ENCODE measurements at places on chromosomes 1 and 21.

DNA sequence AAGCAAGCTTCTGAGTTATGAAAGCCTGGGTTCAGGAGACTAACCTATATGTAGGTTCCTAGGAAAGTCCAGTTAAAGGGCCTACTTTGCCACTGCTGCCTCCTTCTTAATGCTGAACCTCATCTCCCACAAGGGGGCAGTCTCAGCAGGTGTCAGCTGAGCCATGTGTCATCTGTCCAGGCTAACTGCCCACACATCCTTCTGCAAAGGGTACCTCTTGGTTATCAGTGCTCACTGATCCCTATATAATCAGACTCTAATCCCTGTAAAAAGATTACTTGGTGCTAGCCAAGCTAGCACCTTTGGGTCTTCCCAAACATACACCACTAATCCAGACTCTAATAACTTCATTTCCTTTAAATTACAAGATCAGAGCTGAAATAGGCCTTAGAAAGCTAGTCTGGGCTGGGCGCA lies 9.0 kb downstream of the PRDX1 start:
- DNase-seq, result peak; percentile 29

- DNase-seq, result no peak
These were observed 171.7 kb downstream of the KCNJ6 start for GRCh38 chr21:37744551-37744950.

DNA sequence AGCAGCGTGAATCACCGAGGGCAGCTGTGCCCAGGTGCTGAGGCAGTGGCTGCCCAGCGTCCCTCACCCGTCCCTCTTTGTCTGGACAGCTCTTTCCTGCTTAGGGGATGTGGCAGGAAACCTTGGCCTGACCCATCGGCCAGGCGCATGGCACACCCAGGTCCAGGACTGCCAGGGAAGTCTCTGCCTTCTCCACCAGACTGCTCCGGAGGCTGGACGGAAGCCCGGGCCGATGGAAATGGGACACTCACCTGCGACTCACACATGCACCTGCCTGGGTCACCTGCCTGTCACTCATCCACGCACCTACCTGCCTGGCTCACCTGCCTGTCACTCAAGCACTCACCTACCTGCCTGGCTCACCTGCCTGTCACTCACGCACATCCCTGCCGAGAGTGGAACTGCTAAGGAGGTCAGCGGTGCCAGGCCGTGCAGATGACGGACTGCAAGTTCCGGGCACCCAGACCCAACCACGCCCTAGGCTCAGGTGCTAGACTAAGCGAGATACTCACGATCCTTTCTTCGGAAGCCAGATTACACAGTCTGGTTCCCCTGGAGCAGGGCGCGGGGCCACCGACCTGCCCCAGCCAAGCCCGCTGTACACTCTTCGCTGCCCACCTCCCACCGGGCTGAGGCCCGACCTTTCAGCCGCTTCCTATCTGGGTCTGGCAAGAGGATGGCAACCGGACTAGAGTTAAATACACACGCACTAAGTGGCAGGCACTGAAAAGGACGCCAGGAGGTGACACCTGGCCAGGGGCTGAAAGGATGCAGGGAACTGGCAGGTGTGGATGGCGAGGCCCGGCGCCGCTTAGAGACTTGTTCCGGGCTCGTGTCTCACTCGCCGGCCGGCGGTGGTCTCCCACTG lies 1.1 kb downstream of the UBE2J2 start:
- no peak for DNase-seq

DNA sequence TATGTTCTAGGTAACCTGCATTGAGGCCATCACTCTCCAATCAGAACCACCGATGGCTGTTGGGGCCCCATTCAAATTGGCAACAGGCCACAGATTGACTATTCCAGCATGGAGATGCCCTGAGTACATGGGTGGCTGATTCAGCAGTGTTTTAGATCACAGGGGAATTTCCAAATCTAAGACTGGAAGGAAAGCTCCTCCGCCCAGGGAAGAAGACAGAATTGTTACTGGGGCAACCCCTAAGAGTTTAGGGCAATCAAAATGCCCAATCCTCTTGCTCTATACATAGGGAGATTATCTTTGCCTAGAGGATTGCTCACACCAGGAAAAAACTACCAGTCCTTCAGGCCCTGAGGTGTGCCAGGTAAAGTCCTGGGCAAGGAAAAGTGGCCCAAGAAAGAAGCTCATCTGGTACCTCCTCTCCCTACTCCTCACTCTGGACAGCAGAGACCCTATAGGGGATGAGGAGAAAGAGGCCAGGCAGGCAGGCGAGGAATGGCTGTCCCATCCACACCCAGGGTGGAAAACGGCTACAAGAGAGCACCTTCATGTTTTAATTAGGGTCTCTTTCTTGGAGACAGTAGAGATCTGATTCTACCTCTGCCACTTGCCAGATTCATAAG lies 5.8 kb downstream of the S100A8 start:
- DNase-seq, result no peak

- no peak for DNase-seq
These were observed 81.0 kb upstream of the SGIP1 start for GRCh38 chr1:66452982-66453381.

- DNase-seq, result no peak
These were observed 240.1 kb downstream of the RHOU start for GRCh38 chr1:228975238-228975907.

- DNase-seq, result no peak
These were observed 21.0 kb downstream of the PLXNA2 start for GRCh38 chr1:208223136-208223535.

GRCh38 chr1:82160903-82161302 lies 360.2 kb downstream of the ADGRL2 start:
- DNase-seq, result no peak

DNA sequence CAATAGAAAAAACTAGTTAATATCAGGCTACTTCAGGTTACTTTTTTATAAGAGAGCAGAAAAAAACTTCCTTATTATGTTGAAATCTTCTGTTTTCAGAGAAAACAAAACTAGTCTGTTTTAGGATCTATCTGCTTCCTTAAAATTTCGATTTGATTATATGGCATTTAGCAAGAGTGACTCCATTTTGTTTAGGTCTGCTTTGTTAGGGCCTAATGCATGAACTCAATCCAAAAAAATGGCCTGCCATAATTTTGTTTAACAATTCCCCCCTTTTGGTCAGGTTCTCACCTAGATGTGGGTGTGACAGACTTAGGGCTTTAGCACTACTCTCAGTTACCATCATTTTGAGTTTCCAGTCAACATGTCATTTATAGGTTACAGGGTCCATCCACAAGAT lies 89.8 kb upstream of the GNG12 start:
- DNase-seq, result no peak

- DNase-seq, result no peak
These were observed 20.1 kb downstream of the DYRK3 start for GRCh38 chr1:206655471-206655882.

DNA sequence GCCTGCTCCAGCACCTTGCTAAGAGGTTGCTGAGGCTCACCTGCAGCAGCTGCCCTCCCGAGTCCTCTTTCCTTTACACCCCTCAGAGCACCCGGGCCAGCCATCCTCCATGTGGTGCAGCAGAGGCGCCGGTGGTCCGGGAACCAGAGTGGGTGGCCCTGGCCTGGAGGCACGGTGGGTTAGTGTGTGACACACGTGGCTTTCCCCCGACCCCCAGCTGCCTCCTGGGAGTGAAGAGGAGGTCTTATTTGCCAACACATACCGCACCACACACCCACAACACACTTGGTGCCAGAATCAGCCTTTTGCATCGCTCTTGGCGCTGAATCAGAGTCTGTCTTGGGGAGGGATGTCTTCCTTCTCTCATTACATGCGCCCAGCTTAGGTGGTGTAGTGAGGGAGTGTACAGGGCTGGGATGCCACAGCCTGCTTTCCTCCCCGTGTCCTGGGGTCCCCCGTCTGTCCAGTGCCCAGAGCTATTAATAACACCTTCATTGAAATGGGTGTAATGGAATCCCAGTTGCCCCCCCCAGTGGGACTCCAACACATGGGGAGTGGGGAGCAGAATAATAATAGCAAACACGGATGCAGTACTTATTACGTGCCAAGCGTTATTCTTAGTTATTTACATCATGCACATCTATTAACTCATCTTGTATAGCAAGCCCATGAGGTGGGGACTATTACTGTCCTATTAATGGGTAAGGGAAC lies 38.2 kb downstream of the MAPKAPK2 start:
- no peak for DNase-seq

DNA sequence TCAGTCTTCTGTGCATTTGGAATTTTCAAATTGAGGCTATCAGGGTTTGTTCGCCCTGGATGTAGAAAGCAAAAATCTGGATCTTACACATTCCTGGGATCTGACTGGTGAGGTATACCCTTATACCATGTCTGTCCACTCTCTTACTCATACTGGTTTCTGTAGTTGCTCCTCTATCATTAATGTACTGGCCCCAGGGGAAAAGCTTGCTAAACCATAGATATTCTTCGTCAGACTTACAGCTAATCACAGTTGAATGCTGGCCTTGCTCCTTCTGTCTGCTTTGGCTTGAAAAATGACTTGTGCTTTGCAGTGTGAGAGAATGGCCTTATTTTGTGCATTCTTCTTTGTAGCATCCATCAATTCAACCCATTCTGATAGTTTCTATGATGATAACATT lies 30.5 kb downstream of the TBCE start:
- no peak for DNase-seq

GRCh38 chr1:154745750-154746425 lies 124.2 kb downstream of the KCNN3 start:
- no peak for DNase-seq

GRCh38 chr1:32345289-32345827 lies 9.3 kb upstream of the MARCKSL1 start:
- DNase-seq, result no peak

Data from activated CD4-positive, CD25-positive, alpha-beta regulatory T cell (primary cell).